H9 (cell line): ENCODE measurements at places on chromosomes 4 and X. TPM values are rescaled to one million over a fixed set of nuclear protein-coding genes. Genes with fewer than 3 reads are reported as not detected.
A peak's percentile ranks its signal among the peaks of the same experiment; 100 is the strongest.

- no peaks in the 10 kb centered on the region for H3K4me1 ChIP-seq
- H3K36me3 ChIP-seq: no peaks in the 10 kb centered on the region; the same call in 1 of the 2 replicates
- no peak for DNase-seq
- no peaks in the 10 kb centered on the region for H3K27me3 ChIP-seq
- no peak overlapping the region for H3K4me3 ChIP-seq
Measured at GRCh38 chr4:173056710-173057109, 111.9 kb upstream of the GALNT7 start.

FRMD7 gene
- not detected in 2 replicates for total RNA-seq

MAMLD1 gene
- total RNA-seq: 0.48 and 0.53 TPM in 2 replicates

GRCh38 chrX:69051901-69052300 lies 113.4 kb downstream of the PJA1 start:
- no peak overlapping the region for H3K27ac ChIP-seq
- no peaks in the 10 kb centered on the region for H3K4me1 ChIP-seq
- H3K27me3 ChIP-seq: no peaks in the 10 kb centered on the region; the same call in 1 of the 2 replicates
- DNase-seq: no peak

- H3K4me1 ChIP-seq: peaks cover 7% of the 10 kb centered on the region
- no peak for DNase-seq
- no peaks in the 10 kb centered on the region for H3K36me3 ChIP-seq
- H3K27ac ChIP-seq: no peak overlapping the region
- no peak overlapping the region for H3K4me3 ChIP-seq
- no peaks in the 10 kb centered on the region for H3K27me3 ChIP-seq
Measured at GRCh38 chrX:96407501-96407900, 277.1 kb upstream of the DIAPH2 start.

DNA sequence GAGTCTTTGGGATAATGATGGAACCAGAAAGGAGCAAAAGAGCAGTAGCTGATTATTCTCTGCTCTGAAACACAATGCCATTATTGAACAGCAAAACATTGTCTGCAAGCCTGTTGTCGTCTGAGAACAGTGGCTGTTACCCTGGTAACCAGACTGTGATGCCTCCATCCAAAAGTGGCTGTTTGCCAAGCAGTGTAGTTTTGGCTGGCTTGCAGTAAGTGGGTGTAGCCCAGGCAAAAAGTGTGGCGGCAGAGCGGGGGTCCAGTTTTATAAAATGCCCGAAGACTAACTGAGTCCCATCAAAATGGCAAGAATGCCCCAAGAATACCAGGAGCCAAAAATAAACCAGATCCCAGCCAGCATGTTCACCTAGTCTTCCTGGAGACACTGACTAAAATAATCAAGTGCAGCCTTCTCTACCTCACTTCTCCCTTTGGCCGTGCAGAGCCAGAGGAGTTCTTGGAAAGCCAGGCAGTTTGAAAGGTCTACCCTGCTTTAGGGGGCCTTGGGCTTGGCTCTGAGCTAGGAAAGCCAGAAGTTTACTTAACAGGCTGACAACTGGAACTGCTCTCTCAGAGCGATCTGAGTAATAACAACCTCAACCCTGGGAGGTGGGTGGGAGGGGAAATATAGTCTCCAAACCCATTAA lies 2.6 kb downstream of the PLP1 start:
- peak; percentile 8 for DNase-seq
- no peaks in the 10 kb centered on the region for H3K27me3 ChIP-seq
- peaks cover 80% of the 10 kb centered on the region for H3K36me3 ChIP-seq
- H3K4me3 ChIP-seq: no peak overlapping the region
- no peaks in the 10 kb centered on the region; the same call in 1 of the 2 replicates for H3K4me1 ChIP-seq

GRCh38 chr4:141177171-141177570 lies 43.5 kb upstream of the ZNF330 start:
- H3K27ac ChIP-seq: no peak overlapping the region
- DNase-seq: no peak
- H3K4me3 ChIP-seq: no peak overlapping the region
- no peaks in the 10 kb centered on the region for H3K4me1 ChIP-seq

- H3K4me1 ChIP-seq: no peaks in the 10 kb centered on the region
- H3K4me3 ChIP-seq: no peak overlapping the region
- no peaks in the 10 kb centered on the region for H3K27me3 ChIP-seq
- DNase-seq: no peak
- no peak overlapping the region for H3K27ac ChIP-seq
Measured at GRCh38 chr4:148376151-148376550, 66.1 kb downstream of the NR3C2 start.

- H3K27ac ChIP-seq: no peak overlapping the region
- no peak for DNase-seq
- H3K36me3 ChIP-seq: peaks cover 23% of the 10 kb centered on the region
- H3K4me3 ChIP-seq: no peak overlapping the region
- H3K4me1 ChIP-seq: no peaks in the 10 kb centered on the region
Measured at GRCh38 chr4:52903273-52903672, 41.2 kb downstream of the RASL11B start.

GRCh38 chr4:48727666-48728459 lies 52.2 kb downstream of the FRYL start:
- no peaks in the 10 kb centered on the region for H3K27me3 ChIP-seq
- DNase-seq: no peak

DNA sequence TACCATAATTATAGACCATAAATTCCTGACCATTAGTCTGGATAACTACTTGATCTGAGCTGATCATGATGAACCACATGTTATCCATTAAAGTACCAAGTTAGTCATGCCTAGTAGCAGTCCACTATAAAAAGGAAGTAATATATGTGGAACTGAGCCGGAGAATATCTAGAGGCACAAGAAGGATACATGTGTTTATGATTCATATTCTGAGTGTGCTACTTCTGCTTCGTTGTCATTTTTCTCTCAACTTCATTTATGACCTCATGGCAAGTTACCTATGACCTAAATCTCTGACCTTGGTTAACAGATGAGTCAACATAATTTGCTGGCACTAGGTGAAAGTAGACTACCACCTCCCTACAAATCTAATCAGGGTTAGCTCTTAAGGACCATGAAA lies 56.5 kb upstream of the ANKRD17 start:
- H3K27ac ChIP-seq: no peak overlapping the region
- H3K4me3 ChIP-seq: no peak overlapping the region
- no peak for DNase-seq

SLC7A11 gene
- 19.3 and 19.8 TPM in 2 replicates for total RNA-seq

GRCh38 chr4:32987111-32987510 lies 2266.9 kb downstream of the PCDH7 start:
- no peaks in the 10 kb centered on the region for H3K27me3 ChIP-seq
- DNase-seq: no peak
- H3K36me3 ChIP-seq: no peaks in the 10 kb centered on the region

DNA sequence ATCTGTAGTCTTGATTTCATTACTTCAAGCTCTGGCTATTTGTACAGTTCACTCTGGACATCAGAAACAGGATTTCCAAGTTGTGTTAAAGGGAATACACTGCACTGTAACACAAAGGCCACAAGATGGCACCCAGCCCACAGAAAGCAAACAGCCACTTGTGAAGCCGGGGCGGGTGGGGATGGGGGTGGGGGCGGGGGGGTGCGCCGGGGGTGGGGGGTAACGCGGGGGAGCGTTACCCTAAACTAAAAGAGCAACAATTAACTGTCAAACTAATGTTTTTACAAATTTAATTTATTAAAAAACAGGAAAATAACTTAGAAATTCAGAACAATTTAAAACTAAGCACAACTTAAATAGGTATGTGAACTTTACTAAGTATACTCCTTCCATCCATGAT lies 27.3 kb downstream of the PRDX4 start:
- no peaks in the 10 kb centered on the region for H3K4me1 ChIP-seq
- H3K27ac ChIP-seq: no peak overlapping the region
- no peak overlapping the region for H3K4me3 ChIP-seq
- no peaks in the 10 kb centered on the region for H3K36me3 ChIP-seq
- no peaks in the 10 kb centered on the region for H3K27me3 ChIP-seq
